ENCODE measurements at places on chromosomes 6 and 20. TPM values are rescaled to one million over a fixed set of nuclear protein-coding genes. Genes with fewer than 3 reads are reported as not detected.
A peak's percentile ranks its signal among the peaks of the same experiment; 100 is the strongest.

Gene CGA
- total RNA-seq = not detected

Gene NMBR
- not detected for total RNA-seq

Gene DEFB124
- not detected for total RNA-seq

Gene DHX35
- 10.6 TPM for total RNA-seq

Gene CRISP2
- not detected for total RNA-seq

Gene SLPI
- total RNA-seq = 0.96 TPM

Gene PLG
- total RNA-seq = 0.86 TPM

Gene NANP
- total RNA-seq = 7.0 TPM

Gene SLC17A3
- not detected for total RNA-seq

Gene ZFAND3
- total RNA-seq = 39.9 TPM

Gene FUT9
- not detected for total RNA-seq

- no peak for DNase-seq
These were observed 1.3 kb downstream of the ZKSCAN3 start for GRCh38 chr6:28351087-28351486.

DNA sequence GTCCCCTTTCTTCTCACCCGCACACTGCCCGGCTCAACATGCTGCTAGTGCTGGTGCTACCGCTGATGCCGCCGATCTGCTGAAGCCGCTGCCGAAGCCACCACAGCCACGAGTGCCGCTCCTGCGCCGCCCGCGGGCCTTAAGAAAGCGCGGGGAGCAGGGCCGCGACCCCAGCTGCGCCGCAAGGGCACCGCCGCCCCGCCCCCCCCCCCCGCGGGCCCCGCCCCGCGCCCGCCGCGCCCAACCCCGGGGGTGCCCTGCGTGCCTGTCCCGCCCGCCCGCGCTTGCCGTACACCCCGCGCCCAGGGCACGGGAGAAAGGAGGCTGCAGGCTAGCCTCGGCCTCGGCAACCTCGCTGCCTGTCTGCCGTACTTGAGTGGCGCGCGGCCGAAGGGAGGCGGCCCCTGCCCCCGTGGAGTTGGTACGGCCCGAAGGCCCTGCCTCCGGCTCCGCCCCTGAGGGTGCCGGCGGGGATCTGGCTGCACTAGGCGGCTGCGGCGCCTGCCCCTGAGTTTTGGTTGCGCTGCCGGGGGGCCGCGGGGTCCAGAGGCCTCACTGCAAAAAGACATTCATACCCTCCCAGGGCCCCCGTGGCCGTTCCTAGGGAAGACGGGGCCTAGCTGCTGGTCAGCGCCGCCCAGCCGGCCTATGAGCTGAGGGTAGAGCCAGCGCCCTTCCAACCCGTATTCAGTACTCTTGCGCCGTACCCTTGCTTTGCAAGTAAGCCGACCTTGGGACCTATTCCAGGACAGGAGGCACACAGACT is at the start of gene SOD2:
TSS of gene SOD2 (minus strand) at position 114 of the 766 bp plus-strand sequence. CDS start at position 40, 74 bp downstream.
- DNase-seq = peak; percentile 85

DNA sequence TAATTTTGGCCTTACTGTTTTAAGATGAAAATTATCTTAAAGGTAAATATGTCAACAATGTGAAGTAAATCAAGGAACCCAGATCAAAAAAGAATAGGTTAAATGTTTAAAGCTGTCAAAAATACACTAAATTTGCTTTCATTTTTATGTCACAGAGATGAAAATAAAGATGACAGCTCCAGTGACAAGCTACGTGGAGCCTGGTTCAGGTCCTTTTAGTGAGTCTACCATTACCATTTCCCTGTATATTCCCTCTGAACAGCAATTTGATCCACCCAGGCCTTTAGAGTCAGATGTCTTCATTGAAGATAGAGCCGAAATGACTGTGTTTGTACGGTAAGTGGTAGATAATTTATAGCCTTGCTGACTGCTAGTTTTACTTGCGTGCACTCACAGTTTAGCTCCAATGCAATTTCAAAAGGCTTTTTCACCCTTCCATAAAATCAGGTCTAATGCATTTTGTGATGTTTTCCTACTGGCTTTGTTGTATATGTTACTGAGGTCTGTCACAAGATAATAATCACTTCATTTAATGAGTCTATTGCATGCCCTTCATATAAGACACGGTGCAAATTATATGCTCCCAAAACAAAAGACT is 1.9 kb downstream of the HEBP2 start:
- no peak for DNase-seq

GRCh38 chr6:150881911-150882481 is 16.5 kb downstream of the MTHFD1L start:
- no peak for DNase-seq

- no peak for DNase-seq
These were observed 14.4 kb downstream of the ABHD12 start for GRCh38 chr20:25376236-25376635.

GRCh38 chr6:54245265-54245664 is 63.0 kb upstream of the TINAG start:
- no peak for DNase-seq

DNA sequence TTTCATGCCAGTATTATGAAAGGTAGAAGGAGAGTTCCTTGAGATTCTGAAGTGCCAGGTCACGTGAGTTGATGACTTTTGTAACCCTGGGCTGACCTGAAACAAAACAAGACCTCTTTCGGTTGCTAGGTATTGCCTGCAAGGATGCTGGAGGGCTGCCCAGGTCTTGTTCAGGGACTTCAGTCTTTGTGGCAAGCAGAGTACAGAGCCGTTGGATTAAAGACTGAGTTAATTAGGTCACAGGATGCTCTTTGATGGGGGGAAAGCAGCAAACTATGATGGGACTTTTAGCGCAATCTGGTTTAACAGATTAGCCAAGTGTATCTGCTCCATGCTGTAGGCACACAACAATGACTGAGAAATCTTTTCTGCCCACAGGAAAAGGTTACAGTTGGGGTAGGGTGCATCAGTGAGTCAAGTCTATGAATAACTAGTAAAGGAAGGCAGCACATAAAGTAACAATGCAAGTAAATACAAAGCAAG is 12.8 kb upstream of the ELOVL5 start:
- DNase-seq = peak; percentile 34

DNA sequence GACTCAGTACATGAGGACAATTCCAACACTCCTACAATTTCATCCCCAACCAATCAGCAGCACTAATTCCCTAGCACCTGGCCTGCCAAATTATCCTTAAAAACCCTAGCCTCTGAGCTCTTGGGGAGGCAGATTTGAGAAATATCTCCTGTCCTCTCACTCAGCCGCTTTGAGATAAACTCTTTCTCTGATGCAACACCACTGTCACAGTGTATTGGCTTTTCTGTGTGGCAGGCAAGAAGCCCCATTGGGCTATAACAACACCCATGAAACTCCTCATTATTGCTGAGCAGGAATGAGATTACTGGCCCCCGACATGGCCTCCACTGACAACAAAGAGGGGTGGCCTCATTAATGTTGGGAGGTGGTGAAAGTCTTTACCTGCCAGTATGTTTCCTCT is 515.5 kb downstream of the HACE1 start:
- no peak for DNase-seq

DNA sequence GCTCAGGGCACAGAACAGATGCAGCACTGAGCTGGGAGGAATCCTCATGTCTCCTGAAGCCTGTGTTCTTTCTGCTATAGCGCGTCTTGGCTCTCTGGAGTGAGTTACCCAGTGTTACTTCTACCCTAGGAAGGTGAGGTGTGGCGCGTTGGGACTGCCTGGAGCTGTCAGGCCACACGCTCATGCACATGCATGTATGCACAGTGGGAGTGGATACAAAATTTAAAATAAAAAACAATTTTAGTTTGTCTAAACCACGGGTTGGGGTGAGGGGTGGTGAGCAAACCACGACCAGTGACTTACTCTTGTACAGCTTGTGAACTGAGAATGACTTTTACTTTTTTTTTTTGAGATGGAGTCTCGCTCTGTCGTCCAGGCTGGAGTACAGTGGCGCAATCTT is 298.6 kb upstream of the SUPT3H start:
- DNase-seq = no peak

GRCh38 chr6:90177544-90178383 is 118.9 kb downstream of the BACH2 start:
- no peak for DNase-seq

DNA sequence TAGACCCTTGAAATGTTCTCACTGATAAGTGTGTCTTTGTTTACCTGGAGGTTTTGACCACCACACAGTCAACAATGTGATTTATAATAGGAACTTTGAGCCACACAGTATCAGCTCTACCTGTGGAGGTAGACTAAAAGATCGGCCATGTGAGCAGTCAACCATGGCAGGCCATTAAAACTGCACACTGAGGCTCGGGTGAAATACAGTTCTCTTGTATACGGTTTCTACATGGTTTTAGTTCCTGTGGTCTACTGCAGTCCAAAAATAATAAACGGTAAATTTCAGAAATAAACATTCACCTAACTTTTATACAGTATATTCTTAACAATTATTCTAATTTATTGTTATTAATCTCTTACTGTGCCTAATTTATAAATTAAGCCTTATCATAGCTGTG is 47.2 kb downstream of the TRIM38 start:
- no peak for DNase-seq

- DNase-seq = no peak
These were observed 121.0 kb upstream of the JAG1 start for GRCh38 chr20:10794765-10795164.

- DNase-seq = no peak
These were observed 138.5 kb downstream of the RCAN2 start for GRCh38 chr6:46352541-46353268.

DNA sequence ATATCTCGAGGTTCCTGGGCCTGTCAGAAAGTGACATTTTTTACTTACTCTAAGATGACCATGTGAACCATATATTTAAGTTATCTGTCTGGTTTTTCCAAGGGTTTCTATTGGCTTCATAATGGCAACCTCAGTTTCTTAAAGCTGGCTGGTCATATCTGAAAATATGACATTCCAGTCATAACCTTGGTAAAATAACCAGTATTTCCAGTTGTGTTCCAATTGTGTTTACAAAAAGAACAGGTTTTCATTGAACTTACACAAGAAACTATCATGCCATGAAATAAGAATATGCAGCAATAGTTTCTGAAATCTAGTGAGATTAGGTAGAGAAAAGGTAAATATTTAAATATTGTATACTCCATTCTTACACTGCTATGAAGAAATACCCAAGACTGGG is 61.7 kb upstream of the HMGN3 start:
- DNase-seq = no peak

- no peak for DNase-seq
These were observed 73.7 kb downstream of the GMDS start for GRCh38 chr6:2171728-2172127.

- no peak for DNase-seq
These were observed 26.7 kb downstream of the MDN1 start for GRCh38 chr6:89792881-89793280.

DNA sequence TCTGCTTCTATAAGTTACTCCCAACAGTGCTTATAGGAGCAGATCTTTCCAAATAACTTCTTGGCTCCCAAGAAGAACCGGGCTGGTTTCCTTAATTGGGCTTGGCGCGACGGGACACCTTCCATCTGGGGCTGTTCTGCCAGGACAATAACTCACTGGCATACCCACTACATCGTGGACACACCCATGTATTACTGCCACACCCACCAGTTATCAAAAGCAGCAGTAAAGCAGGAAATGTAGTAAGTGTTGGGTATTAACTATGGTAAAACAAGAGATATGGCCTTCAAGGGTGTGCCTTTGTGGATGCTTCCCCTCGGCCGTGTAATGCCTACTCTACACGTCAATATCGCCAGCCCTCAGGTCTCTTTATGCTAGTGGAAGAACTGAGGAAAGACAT is 24.7 kb downstream of the CNKSR3 start:
- DNase-seq = no peak

DNA sequence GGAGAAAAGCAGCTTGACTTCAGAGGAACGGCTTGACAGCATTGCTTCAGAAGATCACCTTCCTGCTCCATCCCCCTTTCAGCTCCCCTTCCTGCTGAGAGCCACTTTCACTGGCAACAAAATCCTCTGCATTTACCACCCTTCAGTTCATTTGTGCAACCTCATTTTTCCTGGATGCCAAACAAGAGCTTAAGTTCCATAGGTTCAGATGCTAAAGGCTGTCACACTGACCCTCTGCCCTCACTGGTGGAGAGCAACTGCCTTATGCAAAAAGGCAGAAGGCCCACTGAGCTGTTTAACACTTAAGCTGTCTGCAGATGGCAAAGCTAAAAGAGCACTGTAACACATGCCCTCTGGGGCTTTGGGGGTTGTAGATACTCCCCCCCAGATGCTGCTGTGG is 131.2 kb upstream of the SPACA1 start:
- no peak for DNase-seq

- DNase-seq = no peak
These were observed 226.8 kb upstream of the HS3ST5 start for GRCh38 chr6:114569669-114570068.

GRCh38 chr6:455835-456234 is 64.3 kb downstream of the IRF4 start:
- DNase-seq = no peak

DNA sequence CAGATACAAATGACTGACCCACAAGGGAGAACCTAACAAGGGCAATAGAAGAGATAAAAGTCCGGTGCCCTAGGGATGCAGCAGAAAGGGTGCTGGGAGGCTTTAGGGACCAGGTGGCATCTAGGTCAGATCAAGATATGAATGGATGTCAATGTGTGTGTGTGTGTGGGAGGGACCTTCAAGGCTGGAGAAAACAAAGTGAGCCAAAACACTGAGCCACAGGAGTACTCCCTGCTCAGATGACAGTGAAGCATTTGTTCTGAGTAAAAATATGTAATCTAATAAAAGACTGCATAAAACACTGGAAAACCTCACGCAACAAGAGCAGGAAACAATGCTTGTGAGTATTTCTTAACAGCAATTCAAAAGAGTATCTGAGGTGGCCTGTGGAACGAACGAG is 28.2 kb downstream of the ZNF337 start:
- no peak for DNase-seq

DNA sequence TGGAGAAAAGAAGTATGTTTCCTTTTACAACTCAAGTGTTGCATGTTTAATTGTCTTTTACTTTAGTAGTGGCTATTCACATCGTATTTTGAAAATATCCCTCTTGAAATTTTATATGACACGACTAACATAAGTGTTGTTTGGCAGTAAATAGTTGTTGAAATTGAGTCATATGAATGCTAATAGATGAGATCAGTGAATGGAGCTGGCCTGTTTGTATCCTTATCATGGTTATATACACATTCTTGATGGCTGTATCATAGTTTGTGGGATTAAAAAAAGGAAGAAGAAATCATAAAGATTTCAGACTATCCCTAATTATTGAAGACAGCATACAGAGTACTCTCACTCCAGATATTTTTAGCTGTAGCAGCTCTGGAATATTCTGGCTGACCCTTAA is 8.2 kb upstream of the RAE1 start:
- DNase-seq = no peak

GRCh38 chr6:17859846-17860245 is 127.6 kb downstream of the KIF13A start:
- no peak for DNase-seq

GRCh38 chr6:124973780-124974179 is 11.5 kb downstream of the RNF217 start:
- no peak for DNase-seq

- DNase-seq = no peak
These were observed 38.0 kb downstream of the MACROD2 start for GRCh38 chr20:14033310-14033709.
